ENCODE measurements at places on chromosomes 1 and 21.

GRCh38 chr1:247857069-247857984 is at the start of gene TRIM58:
Gene TRIM58 (plus strand): TSS chr1:247857187. CDS start chr1:247857247, 60 bp downstream.
- no peak for DNase-seq

DNA sequence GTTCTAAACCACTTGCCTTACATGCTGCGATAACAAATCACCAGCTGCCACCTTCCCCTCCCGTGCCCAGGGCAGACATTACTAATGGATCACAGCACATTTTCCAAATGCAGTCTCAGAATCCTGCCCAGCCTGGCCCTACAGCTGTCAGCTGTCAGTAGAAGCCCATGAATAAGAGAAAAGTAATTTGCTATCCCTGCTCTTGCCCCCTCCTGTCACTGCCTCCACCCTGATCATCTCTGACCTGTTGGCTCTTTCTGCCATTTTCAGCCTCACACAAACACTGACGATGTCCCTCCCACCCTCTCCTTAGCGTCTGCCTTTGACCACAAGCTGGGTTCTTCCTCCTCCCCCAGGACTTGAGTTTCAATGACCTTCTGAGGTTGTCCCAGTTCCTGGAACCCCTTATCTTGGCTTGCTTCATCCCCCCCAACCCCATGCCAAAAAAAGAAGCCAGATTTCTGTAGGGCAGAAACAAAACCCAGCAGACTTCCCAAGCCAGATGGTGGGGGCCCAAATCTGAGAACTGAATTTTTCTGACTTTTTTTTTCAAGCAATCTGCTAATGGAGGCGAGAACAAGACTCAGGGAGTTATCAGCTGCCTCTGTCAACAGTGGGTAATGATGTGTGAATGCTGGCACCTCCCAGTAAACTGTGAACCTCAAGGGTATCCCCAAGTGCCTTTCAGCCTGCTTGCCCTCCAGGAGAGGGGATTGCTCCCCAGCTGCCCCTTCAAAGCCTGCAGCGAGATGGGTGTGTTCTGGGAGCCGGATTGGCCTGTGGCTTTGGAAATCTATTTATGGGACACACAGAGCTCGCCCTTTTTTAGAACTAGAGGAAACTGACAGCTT is 216.5 kb upstream of the VAMP3 start:
- no peak for DNase-seq

GRCh38 chr1:6144647-6145395 is 35.3 kb downstream of the CHD5 start:
- peak; percentile 22 for DNase-seq

GRCh38 chr1:92478393-92478792 is 8.3 kb downstream of the GFI1 start:
- no peak for DNase-seq

- DNase-seq: no peak
Measured at GRCh38 chr1:206703661-206704060, 19.0 kb downstream of the MAPKAPK2 start.

DNA sequence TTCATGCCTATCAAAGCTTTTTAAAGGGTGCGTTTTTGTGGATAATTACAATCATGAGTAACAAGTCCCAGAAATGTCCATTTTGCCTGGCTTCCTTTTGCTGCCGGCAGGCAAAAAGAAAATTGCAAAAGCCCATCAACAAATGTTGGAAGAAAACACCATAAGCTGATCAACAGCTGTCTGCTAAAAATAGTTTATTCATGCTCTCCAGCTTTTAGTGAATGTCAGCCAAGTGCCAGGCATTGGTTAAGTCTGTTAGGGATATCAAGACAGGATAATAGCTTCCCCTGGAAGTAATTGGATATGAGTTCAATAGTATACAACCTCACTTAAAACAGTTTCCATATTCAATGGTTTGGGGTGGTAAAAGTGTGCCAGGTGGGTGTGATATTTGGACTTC is 13.6 kb upstream of the AGMAT start:
- no peak for DNase-seq

- no peak for DNase-seq
Measured at GRCh38 chr1:80447526-80447925, 1353.2 kb upstream of the ADGRL2 start.

All from muscle of arm (tissue), 14 donors.